DMS 273 treated with DMSO at 0.1 percent for 48 hours (cell line): ENCODE measurements at places on chromosomes 6 and 20.

- DNase-seq = no peak
Measured at GRCh38 chr20:4667371-4667773, 54.3 kb upstream of the PRND start.

- DNase-seq = no peak
Measured at GRCh38 chr6:25223490-25223991, 55.6 kb upstream of the CARMIL1 start.

DNA sequence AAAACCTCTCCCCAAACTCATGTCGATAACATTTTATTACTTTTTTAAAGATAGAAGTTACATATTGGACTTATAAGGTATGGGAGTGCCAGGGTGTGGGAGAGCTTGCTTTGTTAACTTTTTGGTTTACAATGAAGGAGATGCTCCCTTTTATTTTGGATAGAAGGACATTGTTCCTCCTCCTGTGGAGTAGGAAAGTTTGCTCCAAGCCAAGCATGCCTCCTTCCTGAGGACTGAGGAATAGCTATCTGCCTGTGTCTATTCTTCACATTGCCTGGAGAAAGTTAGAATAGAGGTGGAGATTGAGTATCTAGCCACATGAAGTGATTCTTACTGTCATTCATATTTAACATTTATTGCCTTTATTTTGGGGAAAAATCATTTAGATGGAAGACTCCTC is 71.9 kb downstream of the EYA4 start:
- no peak for DNase-seq

GRCh38 chr6:153537422-153537821 is 406.3 kb upstream of the RGS17 start:
- DNase-seq = no peak

DNA sequence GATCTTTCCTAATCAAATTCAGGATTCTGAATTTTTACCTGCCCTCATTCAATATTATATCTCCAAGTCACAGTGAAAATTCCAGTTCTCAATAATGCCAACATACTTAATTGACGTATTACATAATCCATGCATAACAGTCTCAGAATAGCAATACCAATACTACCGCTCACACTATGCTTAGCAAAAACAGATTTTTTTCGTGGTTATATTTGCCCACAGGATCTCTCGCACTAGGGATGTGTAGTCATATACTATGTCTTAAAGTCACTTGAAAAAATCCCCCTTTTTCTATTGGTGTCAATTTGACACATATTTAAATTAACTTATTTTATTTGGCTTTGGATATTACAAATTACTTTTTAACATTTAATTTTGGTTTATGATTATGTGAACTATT is 323.1 kb upstream of the SLC35B3 start:
- no peak for DNase-seq

- DNase-seq = no peak
Measured at GRCh38 chr6:16733085-16733484, 28.2 kb downstream of the ATXN1 start.

GRCh38 chr6:138572885-138573284 is 73.6 kb upstream of the NHSL1 start:
- no peak for DNase-seq

DNA sequence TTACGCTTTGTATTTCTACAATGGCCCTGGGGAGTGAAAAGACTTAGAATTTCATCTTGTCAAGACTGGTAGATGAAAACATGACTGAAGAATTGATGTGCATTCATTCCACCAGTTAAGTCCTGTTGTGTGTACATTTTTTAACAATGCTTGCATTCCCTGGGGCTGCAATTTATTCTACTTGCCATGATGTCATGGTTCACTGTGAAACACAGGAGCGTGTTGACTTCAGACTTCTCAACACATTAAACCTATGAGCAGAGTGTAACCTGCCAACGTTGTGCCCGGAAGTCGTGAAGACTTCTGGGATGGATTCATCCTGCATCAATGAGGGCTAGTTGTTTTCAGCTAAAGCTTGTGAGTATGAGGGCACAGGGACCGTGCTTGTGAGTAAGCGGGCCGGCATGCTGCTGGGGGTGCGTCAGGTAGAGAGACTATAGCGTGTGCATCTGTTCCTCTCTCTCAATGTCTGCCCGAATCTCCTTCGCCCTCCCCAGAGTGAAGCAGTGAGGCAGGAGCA is 26.3 kb upstream of the RIMS4 start:
- no peak for DNase-seq

GRCh38 chr6:141956046-141956761 is 176.5 kb upstream of the GJE1 start:
- DNase-seq = no peak

- DNase-seq = no peak
Measured at GRCh38 chr6:44641344-44642031, 254.0 kb downstream of the CDC5L start.

DNA sequence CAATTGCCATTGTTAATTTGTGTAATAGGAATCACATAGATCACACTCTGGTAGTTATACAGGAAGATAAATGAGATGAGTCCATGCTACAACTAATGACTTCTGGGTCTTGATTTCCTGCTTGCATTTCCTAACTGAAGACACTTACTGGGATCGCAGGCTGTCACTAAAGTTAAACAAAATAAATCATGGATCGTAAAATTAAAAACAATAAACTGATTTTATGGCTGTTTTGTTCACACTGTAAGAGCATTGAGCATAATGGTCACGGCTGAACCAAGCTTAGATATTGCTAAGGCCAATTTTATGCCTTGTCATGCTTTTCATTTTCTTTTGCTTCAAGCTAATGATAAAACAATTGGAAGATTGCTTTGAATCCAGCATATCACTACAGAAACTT is 332.5 kb upstream of the CITED2 start:
- DNase-seq = no peak

- peak; percentile 49 for DNase-seq
Measured at GRCh38 chr6:19836799-19837510, at the start of gene ID4. TSS of gene ID4 (plus strand) at chr6:19837370. CDS start at chr6:19837755, 385 bp downstream.

DNA sequence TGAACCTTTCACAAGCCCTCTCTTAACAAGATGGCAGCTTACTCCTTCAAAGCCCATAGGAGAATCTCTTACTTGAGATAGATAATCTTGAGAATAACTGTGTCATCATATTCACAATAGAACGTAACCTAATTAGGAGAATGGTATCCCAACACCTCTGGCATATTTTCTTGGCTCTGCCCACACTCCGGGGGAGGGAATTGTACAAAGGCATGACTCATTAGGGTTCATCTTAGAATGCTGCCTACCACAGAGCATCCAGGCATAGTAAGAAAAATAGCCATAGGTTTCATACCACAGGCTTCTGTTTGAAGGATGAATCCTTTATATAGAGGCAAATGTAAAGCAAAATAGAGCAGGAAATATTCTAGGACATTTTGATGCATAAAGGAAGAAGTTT is 1100.6 kb upstream of the CITED2 start:
- no peak for DNase-seq

DNA sequence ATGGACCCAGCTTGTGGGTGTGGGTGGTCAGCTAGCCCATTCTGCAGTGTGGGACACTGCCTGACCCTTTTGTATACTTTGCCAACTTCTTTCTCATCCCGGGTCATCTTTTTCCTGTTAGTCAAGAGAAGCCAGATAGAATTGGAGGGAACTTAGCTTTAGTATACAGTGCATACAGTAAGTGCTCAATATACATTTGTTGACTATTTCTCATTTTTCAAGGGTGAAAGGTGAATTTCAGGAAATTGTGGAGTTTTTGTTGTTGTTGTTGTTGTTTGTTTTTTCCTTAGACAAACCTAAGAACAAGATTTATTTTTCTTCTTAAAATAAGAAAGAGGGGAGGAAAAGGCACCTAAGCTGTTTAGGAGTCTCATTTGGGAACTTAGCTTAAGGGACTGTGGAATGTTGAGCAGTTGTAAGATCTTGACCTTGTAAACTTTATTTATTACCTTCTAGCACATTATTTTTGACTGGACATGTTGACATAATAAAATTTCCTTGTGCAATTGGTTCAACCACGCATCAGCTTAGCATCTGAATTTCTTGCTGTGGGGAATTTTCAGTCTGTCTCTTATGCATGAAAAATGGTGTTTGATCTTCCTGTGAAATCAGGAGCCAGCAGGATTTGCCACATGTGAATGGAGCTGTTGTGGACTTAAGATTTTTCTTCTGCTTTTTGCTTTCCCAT is 113.6 kb downstream of the ARID1B start:
- no peak for DNase-seq

DNA sequence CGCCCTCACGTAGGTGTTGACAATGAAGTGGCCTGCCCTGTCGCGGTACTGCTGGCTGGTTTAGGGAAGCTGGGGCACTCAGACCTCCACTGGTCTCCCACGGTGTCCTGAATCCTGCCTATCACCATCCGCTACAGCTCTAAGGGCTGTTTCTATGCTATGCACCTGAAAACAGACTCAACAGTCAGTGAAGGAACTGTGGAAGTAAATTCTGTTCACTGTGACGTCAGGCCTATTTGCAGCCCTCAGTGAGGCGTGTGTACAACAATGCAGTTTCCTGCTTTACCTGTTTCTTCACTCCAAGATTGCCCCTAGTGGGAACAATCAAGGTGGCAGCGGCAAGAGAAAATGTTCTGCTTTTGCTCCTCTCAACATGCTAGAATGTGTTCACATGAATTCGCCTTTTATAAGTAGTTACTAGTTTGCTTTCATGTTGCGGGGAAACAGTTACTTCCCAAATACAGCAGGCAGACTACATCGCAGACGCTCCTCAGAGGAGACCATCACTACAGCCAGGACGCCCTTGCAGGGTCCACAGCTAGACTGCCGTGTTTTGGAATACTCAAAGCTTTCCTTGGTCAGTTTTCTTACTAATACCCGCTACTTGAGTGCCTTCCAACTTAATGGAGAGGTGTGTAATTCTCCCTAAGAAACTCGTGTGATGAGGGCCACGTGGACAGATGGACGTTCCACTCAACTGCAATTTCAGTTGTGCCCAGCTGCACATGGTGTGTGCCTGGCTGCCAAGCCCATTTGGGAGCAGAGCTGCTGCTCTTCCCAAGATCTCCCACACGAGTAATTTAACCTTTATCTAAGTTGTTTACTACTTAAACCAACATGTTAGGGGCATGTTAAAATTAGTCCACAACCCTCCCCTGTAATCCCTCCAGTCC is 25.4 kb downstream of the DIDO1 start:
- peak; percentile 30 for DNase-seq

GRCh38 chr20:51958099-51959065 is 156.1 kb upstream of the SALL4 start:
- DNase-seq = no peak

GRCh38 chr20:10412591-10413408 is 21.2 kb downstream of the MKKS start:
- no peak for DNase-seq

GRCh38 chr6:138545621-138545980 is 46.3 kb upstream of the NHSL1 start:
- no peak for DNase-seq

DNA sequence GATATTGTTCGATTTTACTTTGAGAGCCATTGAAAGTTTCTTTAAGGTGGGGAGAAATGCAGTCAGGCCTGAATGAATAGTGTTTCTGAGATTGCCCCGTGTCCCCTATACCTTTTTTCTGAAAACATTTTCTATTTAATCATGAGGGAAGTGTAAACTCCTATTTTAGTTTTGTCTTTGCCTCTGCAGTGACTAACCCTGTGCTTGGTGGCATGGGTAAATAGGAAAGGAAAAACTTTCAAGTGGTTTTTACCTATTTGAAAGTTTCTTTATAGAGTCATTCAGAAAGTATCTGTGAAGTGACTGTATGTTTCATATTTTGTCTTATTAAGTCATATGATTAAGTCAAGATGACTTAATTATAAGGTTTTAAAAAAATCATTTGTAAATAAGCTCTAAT is 14.5 kb downstream of the SNRNP48 start:
- no peak for DNase-seq
